RKO (cell line): ENCODE measurements at places on chromosomes 5 and 9.

DNA sequence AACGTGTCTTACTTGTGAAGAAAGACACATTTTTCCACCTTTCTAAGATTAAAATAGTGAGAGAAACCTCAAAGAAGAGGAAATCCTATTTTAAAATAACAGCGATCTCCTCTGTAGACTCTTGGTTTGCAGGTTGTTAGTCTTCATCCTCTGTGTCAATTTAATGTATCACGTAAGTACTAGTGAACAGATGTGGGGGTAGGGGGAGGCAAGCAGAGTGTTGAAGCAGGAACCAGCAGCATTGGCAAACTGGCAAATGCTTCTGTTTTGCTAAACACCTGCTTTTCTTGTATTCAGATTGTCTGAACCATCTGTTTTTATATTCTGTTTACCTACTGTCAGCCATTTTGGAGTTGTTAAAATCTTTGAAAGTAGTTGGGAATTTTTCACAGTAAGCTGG, 159.3 kb upstream of the TLX3 start:
- no peak for DNase-seq

GRCh38 chr9:137156567-137157375, 13.1 kb downstream of the LRRC26 start:
- DNase-seq, result no peak

GRCh38 chr5:180080486-180081280, 9.1 kb upstream of the RNF130 start:
- DNase-seq, result no peak

DNA sequence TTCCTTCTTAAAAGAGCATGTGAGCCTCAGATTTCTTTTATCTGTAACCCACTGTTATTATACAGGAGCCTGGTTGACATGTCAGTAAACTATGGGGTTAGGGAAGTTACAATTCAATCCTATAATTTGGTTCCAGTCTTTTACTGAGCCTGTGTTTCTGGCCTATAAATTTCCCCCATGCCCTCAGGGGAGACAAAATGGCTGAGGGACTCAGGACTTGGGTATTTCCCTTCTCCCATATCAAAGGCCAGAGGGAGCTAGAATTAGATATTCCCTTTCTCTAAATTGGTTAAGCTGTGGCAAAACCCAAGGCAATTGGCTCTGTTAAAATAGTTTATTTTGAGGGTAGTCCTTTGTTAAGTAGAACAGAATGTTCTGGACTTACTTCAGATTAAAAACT, 823.2 kb downstream of the TLE1 start:
- DNase-seq, result no peak

GRCh38 chr9:130487500-130487899, 42.7 kb downstream of the ASS1 start:
- no peak for DNase-seq

GRCh38 chr5:160921423-160922285, 69.6 kb upstream of the ATP10B start:
- no peak for DNase-seq

GRCh38 chr5:169881702-169882303, 98.5 kb downstream of the INSYN2B start:
- DNase-seq, result no peak

- no peak for DNase-seq
Measured at GRCh38 chr9:96524764-96525163, 74.8 kb downstream of the HABP4 start.

GRCh38 chr5:69522035-69522434, 29.4 kb downstream of the OCLN start:
- no peak for DNase-seq
